HT-29 (cell line): ENCODE measurements at places on chromosomes 4 and X.

DNA sequence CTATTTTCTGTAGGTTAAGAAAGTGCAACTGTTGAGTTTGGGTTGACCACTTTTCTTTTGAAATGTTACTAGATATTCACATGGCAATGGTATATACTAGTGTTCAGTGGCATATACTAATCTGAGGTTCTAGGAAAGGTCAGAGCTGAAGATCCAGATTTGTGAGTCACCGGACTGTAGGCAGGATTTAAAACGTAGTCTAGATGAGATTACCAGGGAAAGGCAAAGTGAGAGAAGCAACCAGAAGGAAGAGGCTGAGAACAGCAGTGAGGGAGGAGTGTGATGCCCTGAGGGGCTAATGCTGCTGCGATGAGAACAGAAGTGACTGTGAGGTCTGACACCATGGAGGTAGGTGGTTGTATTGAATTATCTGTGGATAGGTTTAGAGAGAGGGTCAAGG lies 9.7 kb upstream of the PLA2G12A start:
- DNase-seq = no peak

GRCh38 chr4:110372485-110372884 lies 103.5 kb upstream of the ENPEP start:
- no peak for DNase-seq

GRCh38 chr4:142354794-142355420 lies 491.2 kb downstream of the INPP4B start:
- DNase-seq = peak; percentile 23

DNA sequence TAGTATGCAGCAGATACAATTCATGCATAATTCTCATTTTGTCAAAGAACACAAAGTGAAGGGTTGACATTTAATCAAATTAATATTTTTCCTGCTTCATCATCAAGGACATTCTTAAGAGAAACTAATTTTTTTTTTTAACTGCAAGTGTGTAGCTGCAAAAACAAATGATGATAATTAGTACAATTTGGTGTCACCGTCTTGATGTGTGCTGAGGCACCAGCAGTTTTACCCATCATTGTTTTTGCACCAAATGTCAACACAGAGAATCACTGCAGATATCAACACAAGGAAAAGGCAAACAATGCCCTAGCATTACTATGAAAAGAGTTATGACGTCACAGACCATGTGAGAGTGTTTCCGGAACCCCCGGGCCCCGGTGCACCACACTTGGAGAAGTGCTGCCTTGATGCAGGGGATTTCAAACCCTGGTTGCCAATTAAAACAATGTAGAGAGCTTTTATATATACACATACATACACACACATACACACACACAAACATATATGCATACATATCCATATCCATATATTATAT lies 55.9 kb downstream of the AGA start:
- no peak for DNase-seq

DNA sequence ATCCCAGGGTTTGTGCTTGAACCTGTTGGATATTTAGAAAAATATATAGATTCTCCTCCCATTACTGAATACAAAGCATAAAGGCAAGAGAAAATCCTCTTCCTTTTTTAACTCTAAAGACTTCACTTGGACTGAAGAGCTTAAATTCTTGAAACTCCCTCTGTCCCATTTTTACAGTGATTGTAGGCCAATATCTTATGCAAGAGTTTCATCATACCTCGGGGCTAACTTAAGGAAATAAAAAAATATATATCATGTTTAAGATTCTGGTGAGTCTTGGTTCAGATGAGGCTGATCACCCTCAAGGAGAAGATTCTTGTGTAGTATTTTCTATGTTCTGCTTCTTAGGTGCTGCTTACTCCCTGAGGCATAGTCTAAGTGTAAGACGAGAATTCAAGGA lies 1449.6 kb downstream of the C4orf33 start:
- no peak for DNase-seq

GRCh38 chr4:11293866-11294265 lies 134.8 kb downstream of the HS3ST1 start:
- no peak for DNase-seq

DNA sequence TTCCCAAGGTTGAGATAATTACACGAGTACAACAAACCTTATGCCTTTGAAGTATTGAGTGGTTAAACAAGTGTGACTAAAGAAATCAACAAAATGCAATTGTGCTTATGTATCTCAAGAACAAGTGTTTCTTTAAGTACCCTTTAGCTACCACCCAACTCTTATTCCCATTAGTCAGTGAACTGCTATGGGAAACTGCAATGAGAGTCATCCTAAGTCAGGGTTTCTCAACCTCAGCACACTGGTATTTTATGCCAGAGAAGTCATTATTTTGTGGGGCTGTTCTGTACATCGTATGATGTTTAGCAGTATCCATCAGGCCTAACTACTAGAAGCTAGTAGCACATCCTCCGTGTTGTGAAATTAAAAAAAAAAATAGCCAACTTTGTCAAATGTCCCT lies 549.1 kb upstream of the BOD1L1 start:
- DNase-seq = no peak

DNA sequence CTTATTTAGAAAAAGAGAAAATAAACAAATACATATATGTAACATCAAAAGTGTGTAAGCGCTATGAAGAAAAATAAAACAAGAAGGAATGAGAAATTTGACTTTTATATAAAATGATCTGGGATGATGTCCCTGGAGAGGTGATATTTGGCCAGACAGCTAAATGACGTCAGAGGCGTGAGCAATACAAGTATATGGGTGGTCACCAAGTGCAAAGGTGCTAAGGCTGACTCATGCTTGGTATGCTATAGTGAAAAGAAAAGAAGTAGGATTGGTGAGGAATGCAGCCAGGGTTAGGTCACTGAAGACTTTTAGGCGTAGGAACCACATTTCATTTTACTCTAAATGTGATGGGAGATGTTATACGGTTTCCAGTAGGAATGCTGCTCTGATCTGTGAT lies 1049.1 kb upstream of the TENM3 start:
- no peak for DNase-seq

DNA sequence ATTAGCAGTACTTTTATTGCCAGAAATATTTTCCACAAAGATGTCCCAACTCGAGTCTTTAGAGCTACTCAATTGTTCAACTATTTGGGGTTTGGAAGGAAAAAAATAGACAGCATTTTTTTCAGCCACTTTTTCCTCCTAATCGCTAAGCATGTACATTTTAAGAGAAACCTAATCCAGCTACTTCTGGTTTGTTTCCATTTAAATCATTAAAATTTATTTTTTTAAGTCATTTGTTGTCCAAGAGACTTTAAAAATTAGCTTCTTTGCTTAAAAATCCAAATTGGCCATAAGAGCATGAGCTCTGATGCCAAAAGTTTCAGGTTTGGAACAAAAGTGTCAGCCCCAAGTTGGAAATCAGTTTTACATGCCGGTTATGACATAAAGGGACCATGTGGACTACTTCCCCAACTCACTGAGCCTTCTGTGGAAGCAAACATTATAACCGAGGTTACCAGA lies 186.3 kb upstream of the INTU start:
- no peak for DNase-seq

DNA sequence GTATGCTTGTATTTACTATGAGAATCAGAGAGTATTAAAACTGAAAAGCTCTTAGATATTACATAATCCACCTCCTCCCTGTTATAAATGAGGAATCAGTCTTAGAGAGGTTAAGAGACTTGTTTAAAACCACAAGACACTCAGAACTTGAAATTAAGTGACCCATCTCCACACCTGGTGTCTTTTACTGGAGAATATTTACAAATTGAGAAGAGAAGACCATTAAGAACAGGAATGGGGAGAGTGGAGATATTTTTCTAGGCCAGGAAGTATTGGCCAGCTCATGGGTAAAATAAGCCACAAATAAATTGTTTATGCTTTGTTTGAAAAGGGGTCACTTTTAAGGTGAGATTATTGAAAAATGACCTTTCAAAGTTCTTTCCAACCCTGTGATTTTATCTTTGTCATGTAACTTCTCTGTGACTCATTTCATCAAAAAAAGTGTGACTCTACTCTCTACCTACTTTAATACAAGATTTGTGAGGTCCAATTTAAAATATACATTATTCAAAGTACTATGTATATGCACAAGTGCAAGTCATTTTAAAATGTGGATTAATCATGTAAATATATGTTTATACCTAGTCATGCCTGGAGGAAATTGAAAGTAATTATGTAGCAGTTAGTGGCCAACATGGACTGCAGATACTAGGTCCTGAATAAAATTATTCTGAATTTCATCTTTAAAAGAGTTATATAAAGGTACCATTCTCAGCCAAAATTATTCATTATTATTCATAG lies 15.9 kb upstream of the COX7B2 start:
- no peak for DNase-seq

- DNase-seq = no peak
These were observed 251.7 kb downstream of the MAPK10 start for GRCh38 chr4:86108137-86108536.

GRCh38 chr4:186146458-186146857 lies 42.0 kb downstream of the FAM149A start:
- no peak for DNase-seq

DNA sequence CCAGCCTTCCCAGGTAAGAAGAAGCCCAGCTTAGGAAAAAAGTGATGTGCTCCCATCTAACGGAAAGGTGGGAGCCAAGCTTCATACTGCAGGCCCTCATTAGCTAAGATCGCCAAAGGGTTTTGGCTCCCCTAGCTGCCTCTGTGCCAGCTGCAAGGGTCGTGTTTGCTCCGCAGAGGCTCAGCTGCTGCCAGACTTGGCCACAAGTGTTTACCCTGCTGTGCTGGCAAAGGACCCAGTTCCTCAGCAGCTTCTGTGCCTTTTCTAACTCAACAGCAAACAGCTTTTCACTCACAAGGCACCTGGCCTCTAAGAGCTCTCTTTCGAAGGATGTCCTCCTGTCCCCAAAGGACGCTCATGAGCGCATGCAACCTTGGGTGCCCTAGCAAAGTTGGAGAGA lies 12.2 kb upstream of the VMA21 start:
- DNase-seq = no peak

- DNase-seq = no peak
These were observed 15.1 kb downstream of the CSF2RA start for GRCh38 chrX:1283741-1284140.

DNA sequence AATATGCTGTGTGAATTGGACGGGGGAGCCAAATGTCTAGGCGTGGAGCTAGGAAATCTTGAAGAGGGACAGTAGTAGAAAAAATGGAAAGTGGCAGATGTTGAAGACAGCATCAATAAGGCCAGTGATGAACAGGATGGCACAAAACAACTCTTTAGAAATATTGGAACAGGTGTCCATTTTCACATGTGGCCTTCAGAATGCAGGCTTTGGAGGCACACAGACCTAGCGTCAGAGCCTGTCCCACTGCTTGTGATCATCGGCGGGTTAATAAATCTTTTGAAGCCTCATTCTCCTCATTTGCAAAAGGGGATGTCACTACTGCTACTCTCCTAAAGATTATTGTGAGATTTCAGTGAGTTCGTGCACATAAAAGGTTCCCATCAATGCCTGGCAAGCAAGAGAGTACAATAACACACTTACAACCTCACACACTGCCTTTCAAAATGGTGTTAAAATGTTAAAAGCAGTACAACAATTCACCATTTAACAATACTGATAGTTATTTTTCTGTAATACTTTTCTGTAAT lies 2.4 kb downstream of the PDLIM3 start:
- DNase-seq = no peak

DNA sequence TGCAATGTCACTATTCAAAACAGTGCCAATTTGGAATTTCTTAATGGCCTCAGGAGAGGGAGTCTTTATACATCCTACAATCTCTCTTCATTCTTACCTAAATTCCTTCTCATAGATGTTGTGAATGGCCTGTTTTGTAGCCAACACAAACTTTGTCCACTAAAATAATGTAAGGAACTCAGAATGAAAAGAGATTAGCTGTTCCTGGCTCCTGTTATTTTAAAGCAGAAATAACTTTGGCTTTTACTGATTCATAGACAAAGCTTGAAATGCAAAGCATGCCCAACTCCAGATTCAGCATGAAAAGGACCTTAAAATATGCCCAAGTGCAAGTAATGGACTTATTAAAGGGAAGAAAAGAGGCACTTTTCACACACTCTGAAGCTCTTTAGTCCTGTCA lies 146.0 kb upstream of the GPC4 start:
- no peak for DNase-seq

DNA sequence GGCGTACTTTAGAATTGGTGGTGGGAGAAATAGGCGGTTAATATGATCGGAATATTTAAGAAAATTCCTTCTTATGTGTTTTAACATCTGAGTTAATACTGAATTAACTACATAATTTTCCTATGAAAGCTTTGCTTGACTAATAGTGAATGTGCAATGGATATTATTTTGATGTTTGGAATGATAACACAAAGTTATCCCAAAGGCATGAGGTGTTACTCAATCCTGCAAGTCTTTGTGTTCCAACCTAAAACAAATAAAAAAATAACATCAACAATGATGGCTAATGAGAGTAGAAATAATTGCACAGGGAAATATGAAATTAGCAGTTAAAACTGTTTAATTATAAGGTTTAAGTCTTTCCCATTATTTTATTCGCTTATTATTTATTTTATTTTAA lies 183.6 kb upstream of the ARSJ start:
- DNase-seq = no peak

DNA sequence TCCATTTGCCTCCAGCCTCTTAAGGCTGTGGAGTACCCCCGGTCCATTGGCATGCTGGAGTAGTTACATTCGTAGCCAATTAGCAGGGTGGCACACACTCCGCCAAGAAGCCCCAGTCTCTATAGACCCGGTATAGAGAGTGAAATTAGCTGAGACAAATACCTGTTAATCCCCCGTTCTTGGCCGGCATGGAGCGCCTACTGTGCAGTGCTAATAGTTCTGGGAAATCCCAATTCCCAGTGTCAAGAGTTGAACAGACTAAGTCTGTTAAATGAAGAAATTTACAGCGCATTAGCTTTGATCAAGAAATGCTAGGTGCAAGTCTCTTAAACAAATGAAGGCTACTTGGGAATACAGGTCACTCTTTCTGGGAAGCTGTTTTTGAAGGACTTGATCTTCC lies 127.8 kb upstream of the ARX start:
- DNase-seq = no peak

GRCh38 chr4:163922302-163922701 lies 427.8 kb downstream of the TMA16 start:
- DNase-seq = no peak

- no peak for DNase-seq
These were observed 80.5 kb downstream of the ZNF330 start for GRCh38 chr4:141301216-141301615.

DNA sequence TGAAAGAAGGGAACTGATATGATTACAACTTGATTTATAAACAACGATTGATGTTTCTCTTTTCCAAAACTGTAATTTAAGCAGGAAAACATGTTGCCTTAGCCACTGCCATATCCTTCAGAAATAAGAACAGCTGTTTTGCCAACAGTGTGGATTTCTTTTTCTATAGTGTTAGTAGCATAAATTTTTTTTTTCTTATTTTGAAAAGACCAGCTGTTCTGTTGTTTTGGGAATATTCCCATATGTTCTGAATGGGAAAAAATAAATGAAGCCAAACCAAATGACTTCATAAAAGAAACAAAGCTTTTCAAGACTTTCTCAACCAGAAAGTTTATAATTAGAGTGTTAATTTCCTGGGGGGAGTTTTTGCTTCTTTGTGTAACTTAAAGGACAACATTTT lies 83.9 kb upstream of the ARHGAP24 start:
- DNase-seq = no peak
